Spleen (tissue), 13 donors: ENCODE measurements at places on chromosomes 1 and 21. TPM values are rescaled to one million over a fixed set of nuclear protein-coding genes. Genes with fewer than 3 reads are reported as not detected.

RHD gene
- polyA plus RNA-seq = 0.03 TPM

ECM1 gene
- 6.8 TPM for polyA plus RNA-seq

S100A1 gene
- polyA plus RNA-seq = 8.2 TPM

ZSWIM5 gene
- polyA plus RNA-seq = 0.61 TPM

BNIPL gene
- 0.61 TPM for polyA plus RNA-seq

GPR161 gene
- polyA plus RNA-seq = 0.59 TPM

PKP1 gene
- polyA plus RNA-seq = 0.06 TPM

HFM1 gene
- polyA plus RNA-seq = 0.39 TPM

PROX1 gene
- 0.70 TPM for polyA plus RNA-seq

HRNR gene
- polyA plus RNA-seq = not detected

TFF2 gene
- polyA plus RNA-seq = not detected

FAM163A gene
- polyA plus RNA-seq = 0.20 TPM
